ENCODE measurements at places on chromosomes 13 and 19. TPM values are rescaled to one million over a fixed set of nuclear protein-coding genes. Genes with fewer than 3 reads are reported as not detected.

Gene CYP4F8
- not detected for total RNA-seq

Gene PSG11
- not detected for total RNA-seq

- no peak for DNase-seq
Observed at GRCh38 chr19:11286312-11286974, 9.5 kb upstream of the TSPAN16 start.

GRCh38 chr19:1237027-1237659 is 662 bp downstream of the CBARP start:
- no peak for DNase-seq

DNA sequence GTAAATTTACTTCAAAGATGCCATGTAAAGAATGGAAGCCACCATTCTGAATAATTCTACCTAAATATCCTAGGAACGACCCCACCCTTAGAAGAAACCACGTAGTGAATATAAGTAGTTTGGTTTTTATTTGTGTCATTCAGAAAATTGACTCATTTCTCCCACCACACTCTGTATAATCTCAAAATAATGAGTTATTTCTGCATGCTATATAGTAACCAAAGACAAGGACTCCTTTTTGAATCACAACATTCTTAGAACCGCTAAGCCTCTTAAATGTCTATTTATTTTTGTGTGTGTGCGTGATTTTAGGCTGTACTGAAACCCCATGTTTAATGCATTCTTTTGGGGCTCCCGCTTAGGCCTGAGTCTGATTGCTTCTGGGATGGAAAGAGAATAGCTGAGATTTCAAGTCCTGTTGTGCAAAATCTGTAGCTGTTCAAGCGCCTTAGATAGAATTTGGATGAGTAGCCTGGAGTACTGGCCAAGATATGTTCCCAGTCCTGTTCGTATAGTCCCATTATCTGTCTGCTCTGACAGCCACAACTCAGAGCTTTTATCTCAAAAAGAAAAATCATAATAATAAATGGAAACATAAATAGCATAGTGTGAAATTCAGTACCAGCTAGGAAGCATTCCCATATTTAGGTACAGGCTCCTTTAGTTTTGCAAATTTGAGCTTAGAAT is 532.4 kb upstream of the NBEA start:
- DNase-seq, result no peak
